Stimulated activated CD4-positive, alpha-beta T cell treated with anti-CD3 and anti-CD28 coated beads, Interleukin-1b, Interleukin-23, amount 100 ng/mL, for 48 hours (primary cell): ENCODE measurements at places on chromosomes 3 and 15.

GRCh38 chr3:160006282-160007163 is 17.9 kb downstream of the IL12A start:
- no peak for DNase-seq

- DNase-seq, result no peak
These were observed 254.0 kb upstream of the GPR149 start for GRCh38 chr3:154684021-154684420.

- DNase-seq, result peak; percentile 10
These were observed 27.2 kb downstream of the INTS14 start for GRCh38 chr15:65583701-65584100.

GRCh38 chr3:125023833-125024555 is 31.8 kb downstream of the HEG1 start:
- no peak for DNase-seq

GRCh38 chr15:68525815-68526214 is 53.0 kb upstream of the CORO2B start:
- DNase-seq, result no peak

GRCh38 chr3:42148982-42149432 is 57.9 kb downstream of the TRAK1 start:
- no peak for DNase-seq

DNA sequence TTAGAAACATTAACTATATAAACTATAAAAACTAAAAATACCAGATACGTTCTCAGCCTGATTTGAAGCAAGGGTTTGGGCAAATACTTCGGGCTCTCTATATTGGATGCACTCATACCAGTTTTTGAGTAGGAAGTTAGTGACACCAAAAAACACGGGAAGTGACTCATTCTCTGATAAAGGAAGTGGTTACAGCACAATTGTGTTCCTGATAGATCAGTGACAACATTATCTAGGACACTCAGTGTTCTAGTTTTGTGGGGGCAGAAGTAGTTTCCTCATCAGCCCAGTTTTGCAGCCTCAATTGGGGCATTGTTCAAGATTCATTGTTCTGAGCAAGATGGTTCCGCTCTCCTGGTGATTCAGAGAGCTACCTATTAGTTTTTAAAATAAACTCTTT is 469.6 kb upstream of the DPPA4 start:
- peak; percentile 26 for DNase-seq
